ENCODE measurements at places on chromosomes 12 and 14.
A peak's percentile ranks its signal among the peaks of the same experiment; 100 is the strongest.

- DNase-seq: no peak
These were observed 97.1 kb downstream of the SLC38A6 start for GRCh38 chr14:61077951-61078720.

DNA sequence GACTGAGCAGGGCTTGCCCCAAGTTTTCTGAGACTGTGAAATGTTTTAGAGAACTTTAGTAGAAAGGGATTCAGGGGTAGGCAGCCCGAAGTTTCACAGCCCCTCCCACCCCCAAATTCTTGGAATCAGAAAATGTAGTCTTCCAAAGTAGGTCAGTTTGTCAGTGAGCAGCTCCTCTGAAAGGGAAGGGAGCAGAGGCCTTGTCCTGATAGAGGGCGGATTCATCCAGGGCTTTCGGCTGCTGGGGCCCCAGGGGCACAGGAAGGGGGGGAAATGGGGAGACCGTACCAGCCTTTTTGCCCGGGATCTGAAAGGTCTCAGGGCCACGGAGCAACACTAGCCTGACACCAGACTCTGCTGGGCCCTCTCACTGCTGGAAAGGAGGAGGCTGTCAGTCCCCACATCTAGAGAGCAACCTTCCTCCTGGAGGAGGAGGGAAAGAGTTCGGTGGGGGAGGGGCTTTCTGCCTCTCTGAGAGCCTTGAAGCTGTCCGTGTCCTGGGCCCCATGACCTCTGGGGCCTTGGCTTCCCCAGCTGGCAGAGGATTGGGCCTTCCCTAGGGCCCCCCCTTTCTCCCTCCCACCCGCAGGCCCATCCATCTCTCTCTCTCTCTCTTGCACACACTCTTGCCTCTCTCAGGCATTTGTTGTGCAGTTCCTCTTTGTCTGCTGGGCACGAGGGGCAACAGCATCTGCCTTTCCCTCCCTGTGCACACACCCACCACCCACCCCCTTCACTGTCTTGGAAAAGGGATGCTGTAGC lies at the start of gene IKZF4:
TSS of gene IKZF4 (plus strand) at position 621 of the 762 bp plus-strand sequence. CDS start 451 bp downstream, outside the sequence.
- peak; percentile 81 for DNase-seq

DNA sequence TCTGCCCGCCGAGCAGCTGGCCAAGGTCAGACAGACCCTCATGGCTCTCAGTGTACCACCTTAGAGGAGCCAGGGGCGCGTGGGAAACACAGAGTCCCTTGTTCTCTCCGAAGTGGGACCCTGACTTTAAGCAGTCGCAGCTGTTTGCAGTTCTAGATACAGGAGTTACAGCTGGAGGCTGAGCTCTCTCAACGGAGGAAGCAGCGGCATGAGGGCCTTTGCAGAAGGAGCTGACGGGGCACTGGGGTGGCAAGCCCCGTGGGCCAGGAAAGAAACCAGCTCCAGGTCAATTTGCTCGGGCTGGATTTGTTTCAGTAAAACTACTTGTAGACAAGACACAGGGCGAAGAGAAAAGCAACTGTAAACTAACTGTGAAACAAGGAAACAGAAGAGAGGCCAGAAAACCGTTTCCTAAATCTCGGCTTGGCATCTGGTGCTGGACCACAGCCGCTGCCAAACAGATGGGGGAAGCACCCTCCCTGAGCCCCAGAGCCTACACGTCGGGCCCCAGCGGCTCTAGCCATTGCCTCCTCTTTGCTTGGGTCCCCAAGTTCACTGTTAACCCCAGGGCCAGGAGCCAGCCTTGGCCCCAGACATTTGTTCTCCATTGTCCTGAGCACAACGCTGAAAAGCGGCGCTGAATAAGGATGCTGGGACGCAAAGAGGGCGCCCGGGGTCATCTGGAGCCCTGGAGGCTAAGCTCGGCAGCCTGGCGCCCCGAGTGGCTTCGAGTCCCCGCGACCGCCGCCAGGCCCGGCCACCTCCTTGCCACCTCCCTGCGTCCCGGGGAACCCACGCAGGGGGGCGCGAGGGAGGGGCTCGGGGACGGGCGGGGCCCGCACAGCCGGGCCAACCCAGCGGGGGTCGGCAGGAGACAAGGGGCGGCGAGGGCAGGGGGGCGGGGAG lies 914 bp upstream of the PACS2 start:
- no peak for DNase-seq

- peak; percentile 74 for DNase-seq
These were observed 160.1 kb downstream of the BRMS1L start for GRCh38 chr14:35986219-35986573.

- DNase-seq: peak; percentile 2
These were observed 284.5 kb upstream of the RTL1 start for GRCh38 chr14:101187816-101188570.

DNA sequence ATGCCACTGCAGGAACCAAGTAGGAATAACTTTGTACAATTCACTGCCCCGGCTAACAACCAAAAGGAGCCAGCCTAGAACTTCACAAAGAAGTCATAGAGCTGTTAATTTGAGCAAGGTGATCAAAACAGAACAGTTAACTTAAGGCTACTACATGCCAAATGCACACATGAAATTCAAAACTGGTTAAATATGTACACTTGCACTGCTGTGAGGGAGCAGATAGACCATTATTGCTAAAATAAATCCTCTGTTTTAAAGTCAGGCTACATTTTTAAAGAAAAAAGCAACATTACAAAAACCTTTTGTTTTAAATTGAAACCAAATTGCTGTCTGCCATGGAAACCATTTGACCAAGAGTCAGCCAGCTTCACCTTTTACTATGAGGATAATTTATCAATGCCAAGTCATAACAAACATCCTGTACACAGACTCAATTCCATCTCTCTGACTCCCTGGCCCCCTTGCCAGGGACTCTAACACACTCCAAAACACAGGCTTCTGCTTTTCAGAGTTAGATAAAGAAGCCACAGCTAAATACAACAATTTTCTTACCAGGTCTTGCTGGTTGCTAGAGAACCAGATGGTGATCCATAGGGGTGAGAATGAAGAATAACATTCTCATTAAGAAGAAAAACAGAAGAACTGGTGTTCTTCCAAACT lies 84.0 kb downstream of the LRP6 start:
- DNase-seq: no peak

- no peak for DNase-seq
These were observed 195.8 kb downstream of the TSPAN9 start for GRCh38 chr12:3272958-3273357.

DNA sequence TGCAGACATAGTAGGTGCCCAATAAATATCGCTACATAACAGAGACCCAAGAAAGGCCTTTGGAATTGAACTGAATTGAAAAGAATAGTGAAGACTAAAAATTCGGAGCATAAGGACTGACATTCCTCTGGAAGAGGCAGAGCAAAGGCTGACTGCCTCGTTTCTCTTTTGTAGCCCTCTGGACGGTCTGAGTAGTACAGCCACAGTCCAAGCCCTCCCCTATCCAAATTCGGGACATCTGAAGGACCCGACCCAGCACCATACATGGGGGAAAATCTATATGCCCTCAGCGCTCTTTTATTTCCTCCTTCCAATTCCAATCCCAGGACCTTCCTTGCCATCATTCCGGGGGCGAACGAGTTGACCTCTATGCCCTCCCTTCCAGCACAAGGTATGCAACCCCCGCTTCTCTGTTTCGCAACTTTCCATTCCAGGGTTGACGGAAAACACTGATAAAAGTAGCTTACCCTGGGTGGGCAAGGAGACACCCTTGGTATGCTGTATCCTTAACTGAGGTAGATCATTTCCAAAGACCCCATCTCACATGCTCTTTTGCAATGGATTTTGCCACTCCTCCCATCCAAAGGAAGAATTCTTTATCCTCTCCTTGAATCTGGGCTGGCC lies 127.4 kb upstream of the MAP1LC3B2 start:
- DNase-seq: no peak

- DNase-seq: no peak
These were observed 146.6 kb upstream of the FSCB start for GRCh38 chr14:44653641-44654040.

GRCh38 chr14:98633380-98633779 lies 638.6 kb downstream of the BCL11B start:
- DNase-seq: no peak

DNA sequence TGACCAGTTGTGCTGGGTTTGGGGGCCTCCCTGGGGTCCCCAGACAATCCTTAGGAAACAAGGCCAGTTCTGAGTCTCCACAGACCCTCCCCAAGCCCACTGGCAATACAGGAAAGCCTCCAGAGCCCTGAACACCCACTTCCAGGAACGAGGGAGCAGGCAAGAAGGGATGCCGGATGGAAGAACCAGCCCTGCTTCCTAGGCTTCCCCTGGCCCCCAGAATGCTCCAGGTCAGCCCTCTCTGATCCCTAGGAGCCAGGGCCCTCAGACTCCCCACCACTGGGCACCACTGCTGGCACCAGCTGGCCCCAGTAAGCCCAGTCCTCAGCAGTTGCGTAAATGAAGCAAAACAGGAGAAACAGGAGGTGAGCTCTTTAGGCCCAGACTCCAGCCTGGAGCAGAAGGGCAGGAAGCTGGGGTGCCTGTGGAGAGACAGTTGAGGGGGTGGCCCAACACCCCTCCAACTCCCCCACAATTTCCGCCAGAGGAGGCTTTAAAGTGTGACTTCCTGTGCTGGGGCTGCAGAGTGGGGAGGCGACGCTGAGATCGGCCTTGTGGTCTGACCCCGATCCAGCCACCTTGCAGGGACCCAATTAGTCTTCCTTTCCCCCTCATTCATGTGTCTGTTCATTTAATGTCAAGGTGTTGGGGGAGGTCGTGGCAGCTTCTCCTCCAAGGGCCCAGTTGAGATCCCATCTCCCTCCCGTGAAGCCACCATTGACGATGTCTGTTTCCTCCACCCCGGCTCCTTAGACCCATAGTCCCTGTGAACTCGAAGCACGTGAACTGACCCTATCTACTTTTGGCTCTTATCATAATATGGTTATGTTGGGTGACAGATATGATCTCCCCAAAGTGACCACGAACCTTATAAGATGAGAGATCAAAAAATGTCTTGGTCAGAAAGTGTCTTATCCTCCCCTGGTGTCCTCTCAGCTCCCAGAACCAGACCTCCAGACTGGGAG lies 4.7 kb downstream of the TNFRSF1A start:
- peak; percentile 88 for DNase-seq

GRCh38 chr12:56593909-56594621 lies 36.1 kb downstream of the BAZ2A start:
- DNase-seq: peak; percentile 73

- DNase-seq: no peak
These were observed 53.7 kb downstream of the CCDC88C start for GRCh38 chr14:91363776-91364523.

- no peak for DNase-seq
These were observed 31.4 kb downstream of the DCP1B start for GRCh38 chr12:1972856-1973317.

- no peak for DNase-seq
These were observed 8.0 kb upstream of the LGMN start for GRCh38 chr14:92756446-92756845.

GRCh38 chr12:132444957-132445883 lies 44.7 kb upstream of the FBRSL1 start:
- DNase-seq: peak; percentile 84

All from DND-41 (cell line).